ENCODE measurements at places on chromosomes 13 and 19.

GRCh38 chr13:30487075-30487470 lies 21.3 kb upstream of the HMGB1 start:
- no peak for DNase-seq

GRCh38 chr19:55005684-55006488 lies 32.2 kb downstream of the GP6 start:
- peak; percentile 78 for DNase-seq

DNA sequence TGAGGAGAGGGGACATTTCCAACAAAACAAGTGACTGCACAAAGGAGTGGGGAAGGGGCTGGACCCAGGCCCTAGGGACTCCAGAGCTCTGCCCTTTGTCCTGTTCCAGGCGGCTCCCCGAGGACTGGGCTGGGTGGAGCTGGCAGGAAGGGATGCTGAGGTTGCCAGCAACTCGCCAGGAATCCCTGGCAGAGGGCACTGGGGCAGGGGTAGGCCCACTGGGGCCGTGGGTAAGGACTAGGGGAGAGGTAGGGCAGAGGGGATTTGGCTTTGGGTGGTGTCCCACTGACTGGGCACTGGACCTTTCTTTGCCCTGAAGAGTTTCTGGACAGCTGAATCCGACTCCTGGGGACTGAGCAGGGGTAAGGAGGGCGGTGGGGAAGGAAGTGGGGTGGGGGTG lies 7.9 kb downstream of the LIPE start:
- no peak for DNase-seq

DNA sequence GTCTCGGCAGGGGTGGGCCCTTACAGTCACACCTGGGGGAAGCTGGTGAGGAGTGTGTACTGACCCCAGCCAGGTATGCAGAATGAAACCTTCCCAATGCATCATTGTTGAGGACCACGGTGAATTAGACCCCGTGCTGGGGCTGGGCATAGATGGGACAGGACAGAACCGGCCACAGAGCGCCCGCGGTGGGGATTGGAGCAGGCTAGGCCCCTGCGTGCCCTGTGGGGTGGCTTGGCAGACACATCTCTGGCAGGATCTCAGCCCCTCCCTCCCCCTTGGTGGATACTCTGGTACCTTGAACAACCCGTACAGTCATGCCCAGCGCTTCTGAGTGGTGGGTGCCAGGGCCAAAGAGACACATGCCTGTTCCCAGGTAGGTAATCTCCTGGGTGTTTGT lies 200.6 kb downstream of the TEX29 start:
- DNase-seq = no peak

DNA sequence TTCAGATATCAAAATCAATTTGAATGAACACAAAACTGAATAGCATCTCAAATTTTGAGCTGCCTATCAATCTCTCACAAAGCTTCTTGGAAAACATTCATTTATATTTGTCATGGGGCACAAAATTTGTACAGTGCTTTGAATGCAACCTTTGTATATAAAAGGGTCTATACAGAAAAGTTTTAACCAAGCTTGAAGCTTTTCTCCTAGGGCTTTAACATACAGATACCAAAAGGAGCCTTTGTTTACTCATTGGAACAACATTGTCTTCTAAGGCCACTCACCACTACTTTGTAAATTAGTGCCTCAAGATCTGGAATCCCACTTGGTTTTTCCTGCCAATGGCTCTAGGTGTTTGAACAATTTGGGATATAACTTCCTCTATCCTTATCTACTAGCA lies 21.2 kb downstream of the LNX2 start:
- DNase-seq = no peak

DNA sequence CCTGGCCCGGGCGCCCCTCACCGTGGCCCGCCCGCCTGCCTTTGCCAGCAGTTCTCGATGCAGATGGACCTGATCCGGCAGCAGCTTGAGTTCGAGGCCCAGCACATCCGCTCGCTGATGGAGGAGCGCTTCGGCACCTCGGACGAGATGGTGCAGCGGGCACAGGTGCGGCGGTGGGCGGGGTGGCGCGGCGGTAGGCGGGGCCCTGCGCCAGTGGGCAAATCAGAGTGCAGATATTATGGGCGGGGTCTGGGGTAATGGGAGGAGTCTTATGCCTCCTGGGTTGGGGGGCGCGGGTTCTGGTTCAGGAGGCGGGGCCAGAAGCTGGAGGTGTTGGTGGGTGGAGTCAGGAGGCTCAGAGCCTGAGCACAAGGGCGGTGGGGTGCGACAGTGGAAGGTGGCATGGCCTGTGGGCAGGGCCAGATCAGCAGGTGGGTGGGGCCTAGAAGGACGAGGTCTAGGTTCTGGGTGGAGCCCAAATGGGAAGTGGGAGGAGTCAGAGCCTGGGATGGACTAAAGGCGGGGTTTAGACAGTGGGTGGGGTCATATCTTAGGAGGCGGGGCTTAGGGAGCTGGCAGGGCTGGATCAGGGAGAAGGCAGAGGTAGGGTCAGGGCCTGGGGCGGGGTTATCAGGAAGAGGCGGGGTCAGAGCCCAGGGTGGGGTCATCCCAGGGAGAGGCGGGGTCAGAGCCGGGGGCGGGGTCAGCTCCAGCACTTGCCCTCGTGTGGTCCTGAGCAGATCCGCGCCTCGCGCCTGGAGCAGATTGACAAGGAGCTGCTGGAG lies 5.6 kb downstream of the APC2 start:
- peak; percentile 76 for DNase-seq

GRCh38 chr19:39444598-39445195 lies 685 bp upstream of the SUPT5H start:
- DNase-seq = no peak

DNA sequence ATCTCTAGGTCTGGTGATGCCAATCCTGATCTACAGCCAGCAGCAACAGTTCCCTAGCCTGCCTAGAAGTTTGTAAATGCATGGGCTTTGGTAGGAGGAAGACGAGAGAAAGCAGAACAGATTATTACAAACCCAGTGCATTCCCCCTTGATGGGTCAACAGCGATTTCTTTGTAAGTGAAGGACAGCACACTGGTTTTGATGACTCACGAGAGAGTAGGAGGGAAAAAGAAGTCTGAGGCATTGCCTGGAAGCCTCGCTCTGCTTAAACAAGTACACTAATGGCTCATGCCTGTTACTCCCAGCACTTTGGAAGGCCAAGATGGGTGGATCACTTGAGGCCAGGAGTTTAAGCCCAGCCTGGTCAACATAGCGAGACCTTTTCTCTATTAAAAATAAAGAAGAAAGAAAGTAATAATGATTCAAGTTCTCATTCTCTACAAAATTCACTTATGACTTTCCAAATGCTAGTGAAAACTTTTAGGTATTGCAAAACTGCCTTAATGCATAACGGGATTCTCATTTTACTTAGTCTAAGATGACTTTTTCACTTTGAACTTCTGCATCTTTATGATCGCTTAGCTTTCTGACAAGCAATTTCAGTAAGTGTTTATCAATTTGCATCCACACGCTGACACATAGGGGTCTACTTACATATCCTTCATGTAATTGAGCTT lies 47.7 kb upstream of the USPL1 start:
- DNase-seq = peak; percentile 69

DNA sequence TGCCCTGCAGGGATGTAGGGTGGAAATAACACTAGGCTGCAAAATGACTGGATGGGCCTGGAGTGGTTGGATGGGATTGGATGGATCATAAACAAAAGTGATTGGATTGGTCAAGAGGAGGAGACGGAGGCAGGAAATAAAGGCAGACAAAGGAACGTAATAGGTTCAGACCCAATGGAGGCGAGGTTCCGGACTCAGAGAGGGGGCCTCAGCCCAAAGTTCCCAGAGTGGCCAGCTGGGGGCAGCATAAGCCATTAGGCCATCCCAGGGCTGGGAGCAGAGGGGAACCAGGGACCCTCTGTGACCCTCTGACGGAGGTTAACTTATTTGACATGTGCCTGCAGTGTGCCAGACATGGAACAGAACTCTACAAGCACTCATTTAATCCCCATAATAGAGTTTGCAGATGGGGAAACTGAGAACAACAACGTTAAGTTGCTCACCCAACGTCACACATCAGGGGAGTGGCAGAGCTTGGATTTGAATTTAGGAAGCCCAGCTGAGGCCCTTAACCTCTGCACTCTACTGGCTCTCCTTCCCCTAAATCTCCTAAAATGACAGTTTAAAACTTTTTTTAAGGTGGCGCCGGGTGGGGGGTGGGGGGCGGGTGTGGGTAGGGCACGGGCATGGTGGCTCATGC lies 15.3 kb upstream of the MAP1S start:
- DNase-seq = peak; percentile 68

DNA sequence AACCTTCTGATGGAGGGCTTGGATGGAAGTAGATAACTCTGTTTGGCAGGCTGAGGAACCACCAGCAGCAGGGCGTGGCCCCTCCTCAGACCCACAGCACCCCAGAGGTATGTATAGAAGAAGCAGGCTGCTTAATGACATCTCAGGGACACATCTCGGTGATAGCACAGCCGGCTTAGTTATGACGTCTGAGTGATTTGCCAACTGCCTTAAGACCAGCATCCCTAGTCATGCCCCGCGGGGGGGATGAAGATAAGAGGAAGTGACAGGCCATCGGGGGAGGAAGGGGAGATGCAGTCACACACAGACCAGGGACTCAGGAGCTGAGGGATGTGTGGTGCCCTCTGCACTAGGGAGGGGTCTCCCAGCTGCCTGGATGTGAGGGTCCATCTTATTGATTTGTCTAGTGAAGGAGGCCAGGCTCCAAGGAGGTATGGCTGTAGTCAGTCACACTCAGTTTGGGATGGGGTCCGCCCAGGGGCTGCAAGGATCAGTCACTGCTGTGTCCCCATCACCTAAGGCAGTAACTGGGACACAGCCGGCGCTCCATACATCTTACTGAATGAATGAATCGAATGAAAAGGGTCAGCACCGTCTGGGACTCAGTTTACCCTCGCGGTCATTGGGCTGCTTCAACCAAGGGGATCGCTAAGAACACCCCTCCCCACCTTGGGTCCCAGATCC lies 19.2 kb upstream of the ERCC1 start:
- DNase-seq = peak; percentile 79

DNA sequence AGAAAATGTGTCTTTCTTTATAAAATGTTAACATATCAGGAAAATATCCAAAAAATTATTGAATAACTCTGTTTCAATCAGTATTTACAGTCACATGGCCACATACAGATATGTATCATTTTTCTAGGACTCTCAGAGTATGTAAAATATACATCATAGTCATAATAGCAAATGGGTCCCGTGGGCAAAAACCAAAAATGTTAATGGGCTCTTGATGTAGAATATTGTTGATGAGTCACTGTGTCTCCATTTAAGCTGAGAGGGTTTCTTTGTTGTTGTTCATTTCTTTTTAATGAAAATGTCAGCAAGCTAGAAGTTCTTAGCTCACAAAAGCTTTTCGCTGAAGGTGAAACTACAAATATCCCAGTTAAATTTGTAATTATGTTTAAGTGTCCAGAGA lies 1713.1 kb upstream of the PCDH20 start:
- no peak for DNase-seq

DNA sequence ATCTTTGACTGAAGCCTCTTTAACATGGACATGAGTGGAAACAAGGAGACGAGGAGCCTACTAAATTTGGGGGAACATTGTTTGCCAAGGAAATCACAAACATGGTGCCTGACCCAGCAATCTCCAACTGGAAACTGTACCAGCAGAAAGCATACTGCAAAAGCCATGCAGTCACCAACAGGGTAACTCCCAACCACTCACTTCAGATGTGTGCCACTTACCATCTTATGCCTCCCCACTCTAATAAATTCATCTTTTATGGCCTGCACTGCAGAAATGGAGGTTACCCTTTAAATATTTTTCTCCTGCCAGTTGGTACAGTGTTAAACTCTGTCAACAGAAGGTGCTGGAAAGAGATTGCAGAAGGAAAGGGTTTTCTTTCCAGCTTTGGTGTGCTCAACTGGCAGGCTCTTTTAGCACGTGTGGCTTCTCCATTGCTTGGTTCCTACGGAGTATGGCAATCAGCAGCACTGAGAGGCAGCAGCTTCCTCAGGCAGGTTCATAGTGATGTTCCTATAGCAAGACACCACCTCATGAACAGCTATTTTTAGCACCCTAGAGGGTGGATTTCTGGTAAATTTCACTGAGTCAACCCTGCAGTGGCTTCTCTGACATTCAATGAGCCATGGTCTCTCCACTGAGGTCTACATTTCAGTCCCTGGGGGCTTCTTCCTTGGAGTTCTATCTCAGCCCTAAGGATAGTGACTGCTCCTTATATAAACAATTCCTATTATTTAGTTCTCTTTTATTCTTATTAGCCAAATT lies 21.4 kb downstream of the MIR17HG start:
- no peak for DNase-seq

DNA sequence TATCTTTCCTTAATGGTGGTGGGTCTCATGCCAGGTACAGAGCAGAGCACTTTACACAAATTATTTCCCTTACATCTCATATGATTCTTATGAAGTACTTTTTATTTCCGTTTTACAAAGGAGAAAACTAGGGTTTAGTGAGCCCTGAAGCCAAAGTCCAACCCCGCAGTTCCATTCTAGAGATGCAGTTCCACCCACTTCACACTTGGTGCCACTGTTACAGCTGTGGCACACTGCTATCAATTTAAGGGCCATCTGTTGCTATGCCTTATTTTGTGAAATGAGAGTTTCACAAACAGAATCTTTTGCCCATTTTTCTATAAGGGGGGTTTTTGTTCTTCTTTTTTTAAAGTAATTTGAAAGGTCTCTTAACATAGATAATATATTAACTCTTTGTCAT lies 12.9 kb downstream of the MIPEP start:
- peak; percentile 48 for DNase-seq

- no peak for DNase-seq
These were observed 16.4 kb upstream of the C19orf33 start for GRCh38 chr19:38287604-38288003.

DNA sequence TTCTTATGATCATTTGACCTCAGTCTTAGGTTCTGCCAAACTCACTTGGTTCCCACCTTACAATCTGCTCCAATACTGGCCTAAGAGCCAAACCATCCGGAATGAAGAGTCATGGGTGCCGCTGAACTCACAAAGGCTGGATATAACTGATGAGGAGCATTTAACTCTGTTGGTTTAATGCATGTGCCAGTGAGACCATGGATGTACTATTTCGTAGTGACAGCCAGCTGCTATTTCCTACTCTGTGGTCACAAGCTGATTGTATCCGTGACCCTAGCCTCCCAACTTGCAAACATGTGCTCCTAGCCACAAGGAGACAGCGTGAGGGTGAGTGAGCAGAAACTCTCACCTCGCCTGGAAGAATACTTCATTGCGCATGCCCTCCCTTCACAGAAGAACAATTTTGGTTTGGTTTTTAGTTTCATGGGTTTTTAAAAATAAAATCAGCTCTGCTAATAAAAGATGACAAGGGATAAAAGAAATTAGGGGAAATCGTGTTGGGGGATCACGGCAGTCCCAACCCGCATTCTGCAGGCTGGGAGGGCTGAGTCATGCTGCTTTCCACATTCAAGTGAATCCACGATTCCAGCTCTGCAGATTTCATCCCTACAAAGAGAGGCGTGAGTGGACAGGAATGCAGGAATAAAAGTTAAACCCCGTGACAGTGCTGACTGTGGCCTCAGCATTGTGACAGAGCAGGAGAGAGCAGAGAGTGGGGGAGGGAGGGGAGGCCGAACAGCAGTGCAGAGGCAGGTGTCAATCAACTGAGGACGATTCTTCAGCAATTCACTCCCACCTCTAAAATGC lies 66.8 kb upstream of the RAP2A start:
- DNase-seq = no peak

GRCh38 chr13:60990032-60990733 lies 425.5 kb downstream of the PCDH20 start:
- DNase-seq = peak; percentile 37

GRCh38 chr19:15479391-15480345 lies at the start of gene PGLYRP2:
Gene PGLYRP2 (minus strand): TSS chr19:15479501. CDS start chr19:15479371, 130 bp downstream.
- peak; percentile 48 for DNase-seq

GRCh38 chr19:46691104-46691503 lies 25.8 kb downstream of the PRKD2 start:
- DNase-seq = no peak

GRCh38 chr13:74048756-74049155 lies 85.4 kb downstream of the KLF12 start:
- DNase-seq = peak; percentile 26

GRCh38 chr13:98707281-98707999 lies 45.0 kb downstream of the SLC15A1 start:
- DNase-seq = no peak

All from stomach (tissue), 19 donors.